ENCODE measurements at places on chromosomes 3 and 15. TPM values are rescaled to one million over a fixed set of nuclear protein-coding genes. Genes with fewer than 3 reads are reported as not detected.

Gene SLC35G2
- 13.8 TPM for total RNA-seq

Gene SLC9C1
- total RNA-seq, result 0.50 TPM

Gene ISG20
- total RNA-seq, result 2.0 TPM

Gene TMEM212
- 0.40 TPM for total RNA-seq

GRCh38 chr3:188752850-188753249 is 418.9 kb upstream of the TPRG1 start:
- H3K36me3 ChIP-seq, result no peaks in the 10 kb centered on the region
- DNase-seq, result no peak
- no peaks in the 10 kb centered on the region for H3K4me1 ChIP-seq
- no peaks in the 10 kb centered on the region for H3K27me3 ChIP-seq
- no peak overlapping the region for H3K27ac ChIP-seq

Gene MORC1
- total RNA-seq, result 0.59 TPM

DNA sequence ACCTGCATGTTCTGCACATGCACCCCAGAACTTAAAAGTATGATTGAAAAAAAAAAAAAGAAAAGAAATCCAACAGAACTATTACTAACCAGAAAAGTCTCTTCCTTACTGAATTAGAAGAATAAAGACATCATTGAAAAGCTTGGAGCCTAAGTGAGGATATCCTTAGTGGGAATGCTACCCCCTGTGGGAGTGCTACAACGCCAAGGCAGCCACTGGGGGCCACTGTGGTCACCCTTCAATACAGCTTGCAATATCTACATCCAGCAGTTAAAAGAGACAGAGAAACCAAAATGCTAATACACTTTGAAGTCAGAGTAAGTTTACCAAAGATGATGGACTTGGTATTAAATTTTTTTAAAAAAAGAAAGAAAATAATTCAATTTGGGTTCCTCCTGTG is 292.0 kb downstream of the PLCL2 start:
- H3K4me1 ChIP-seq, result no peaks in the 10 kb centered on the region
- no peaks in the 10 kb centered on the region for H3K27me3 ChIP-seq
- H3K36me3 ChIP-seq, result peaks cover 2% of the 10 kb centered on the region
- DNase-seq, result no peak
- no peak overlapping the region for H3K27ac ChIP-seq
- H3K4me3 ChIP-seq, result no peak overlapping the region

Gene CHDH
- 3.2 TPM for total RNA-seq

GRCh38 chr3:164522073-164522763 is 556.1 kb downstream of the SI start:
- no peaks in the 10 kb centered on the region for H3K36me3 ChIP-seq
- H3K4me1 ChIP-seq, result no peaks in the 10 kb centered on the region
- no peak overlapping the region for H3K4me3 ChIP-seq
- DNase-seq, result no peak
- no peaks in the 10 kb centered on the region for H3K27me3 ChIP-seq

Gene CCDC12
- 14.0 TPM for total RNA-seq

Gene RAP2B
- 11.2 TPM for total RNA-seq

GRCh38 chr15:61084472-61084871 is 144.6 kb downstream of the RORA start:
- peak overlapping the region; percentile 62 for H3K27ac ChIP-seq
- no peak overlapping the region for H3K4me3 ChIP-seq
- H3K36me3 ChIP-seq, result no peaks in the 10 kb centered on the region

DNA sequence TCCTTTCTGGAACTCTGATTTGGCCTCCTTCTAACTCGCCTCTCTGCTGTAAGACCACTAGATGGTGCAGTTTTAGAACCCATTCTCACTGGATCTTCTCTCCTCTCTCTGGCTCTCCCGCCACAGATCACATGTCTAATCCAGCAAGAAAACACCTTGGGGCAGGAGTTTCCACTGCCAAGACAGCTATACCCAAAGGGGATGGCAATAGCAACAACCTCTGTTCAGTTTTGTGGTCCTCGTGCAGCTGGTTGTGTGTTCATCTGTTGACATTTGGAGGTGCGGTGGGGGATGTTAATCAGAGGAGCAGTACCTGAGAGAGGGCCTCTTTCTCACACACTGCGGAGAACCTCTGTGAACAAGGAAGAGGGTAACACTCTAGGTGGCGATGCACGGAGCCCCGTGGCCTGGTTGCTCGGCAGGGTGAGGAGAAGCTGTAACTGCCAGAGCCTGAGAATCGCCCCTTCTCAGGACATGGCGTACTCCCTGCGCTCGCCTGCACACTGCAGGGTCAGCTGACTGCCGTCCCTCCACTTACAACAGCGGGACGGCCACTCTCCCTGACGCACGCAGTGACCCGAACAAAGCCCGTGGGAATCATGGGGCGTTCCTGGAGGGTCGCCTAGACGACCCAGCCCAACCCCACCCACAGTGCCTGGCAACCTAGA is at the start of gene TEX55:
Gene TEX55, plus strand, starts transcription at position 666 of the 668 bp plus-strand sequence. CDS start 25 bp downstream, outside the sequence.
- no peak within 1 kb of the TSS for H3K27ac ChIP-seq
- no peaks in the 10 kb centered on the region for H3K36me3 ChIP-seq
- DNase-seq, result no peak
- no peaks in the 10 kb centered on the region for H3K4me1 ChIP-seq

DNA sequence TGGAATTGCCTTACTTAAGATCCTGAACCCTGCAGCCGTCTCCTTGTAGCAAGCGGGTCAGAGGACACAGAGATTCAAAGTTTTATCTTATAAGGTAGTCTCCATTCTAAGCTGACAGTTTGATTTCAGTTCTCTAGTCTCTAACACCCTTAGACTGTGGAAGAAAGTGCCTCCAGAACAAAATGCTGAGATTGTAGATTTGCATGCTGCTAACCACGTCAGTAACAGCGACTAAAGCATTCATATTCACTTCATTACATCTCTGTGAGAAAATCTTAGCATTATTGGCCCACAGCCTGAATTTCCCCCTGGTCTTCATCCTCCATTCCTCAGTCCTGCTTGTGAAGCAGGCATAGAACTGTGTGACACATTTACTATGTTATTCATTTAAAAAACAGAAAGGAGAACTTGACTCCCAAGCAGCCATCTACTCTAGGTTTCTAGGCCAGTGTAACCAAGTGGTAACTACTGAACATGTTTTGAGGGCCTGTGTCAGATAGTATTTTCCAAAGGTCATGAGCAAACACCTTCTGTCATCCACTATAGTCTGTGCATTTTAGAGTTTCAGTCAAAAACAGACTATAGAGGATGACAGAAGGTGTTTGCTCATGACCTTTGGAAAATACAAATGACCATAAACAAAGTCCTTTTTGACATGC is 27.4 kb downstream of the ARIH2 start:
- H3K27me3 ChIP-seq, result no peaks in the 10 kb centered on the region
- H3K36me3 ChIP-seq, result peaks cover 8% of the 10 kb centered on the region
- H3K4me1 ChIP-seq, result no peaks in the 10 kb centered on the region
- H3K27ac ChIP-seq, result no peak overlapping the region

Gene SCAANT1
- total RNA-seq, result not detected

DNA sequence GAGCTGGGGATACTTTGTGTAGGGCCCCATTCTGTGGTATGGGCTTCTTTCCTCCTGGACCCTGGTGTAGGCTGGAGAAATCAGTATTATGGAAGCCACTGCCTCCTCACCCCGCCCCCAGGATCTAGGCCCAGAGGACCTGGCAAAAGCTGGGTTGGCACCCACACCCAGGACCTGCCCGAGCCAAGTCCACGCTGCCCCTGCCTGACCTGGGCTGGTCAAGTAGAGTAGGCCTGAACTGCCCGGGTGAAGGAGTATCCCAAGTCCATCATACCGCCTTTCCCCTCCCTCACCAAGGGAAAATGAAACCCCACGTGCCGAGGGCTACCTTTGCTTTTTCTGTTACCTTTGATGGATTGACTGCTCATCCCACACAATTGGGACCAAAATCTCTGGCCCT is 37.7 kb upstream of the TRAK1 start:
- no peaks in the 10 kb centered on the region for H3K36me3 ChIP-seq
- H3K4me3 ChIP-seq, result no peak overlapping the region
- no peaks in the 10 kb centered on the region for H3K27me3 ChIP-seq
- no peak for DNase-seq
- peak overlapping the region; percentile 89 for H3K27ac ChIP-seq

GRCh38 chr3:51004235-51004634 is 329.5 kb downstream of the DOCK3 start:
- no peaks in the 10 kb centered on the region for H3K36me3 ChIP-seq
- no peaks in the 10 kb centered on the region for H3K27me3 ChIP-seq
- DNase-seq, result no peak
- H3K4me3 ChIP-seq, result no peak overlapping the region
- no peak overlapping the region for H3K27ac ChIP-seq
- no peaks in the 10 kb centered on the region for H3K4me1 ChIP-seq
